Renal cortical epithelial cell (primary cell): ENCODE measurements at places on chromosomes 4 and X. TPM values are rescaled to one million over a fixed set of nuclear protein-coding genes. Genes with fewer than 3 reads are reported as not detected.

Gene FRMD7
- total RNA-seq, result not detected in 2 replicates

- DNase-seq, result no peak
These were observed 16.1 kb downstream of the CLCN4 start for GRCh38 chrX:10172877-10173276.

Gene LRP2BP
- 1.3 TPM in 1 of 2 replicates, not detected in the other for total RNA-seq

- no peak for DNase-seq
These were observed 100.1 kb upstream of the KLF3 start for GRCh38 chr4:38563707-38564495.

Gene XPNPEP2
- total RNA-seq, result not detected in 2 replicates

Gene BMP3
- under 0.01 TPM in 1 of 2 replicates, not detected in the other for total RNA-seq

DNA sequence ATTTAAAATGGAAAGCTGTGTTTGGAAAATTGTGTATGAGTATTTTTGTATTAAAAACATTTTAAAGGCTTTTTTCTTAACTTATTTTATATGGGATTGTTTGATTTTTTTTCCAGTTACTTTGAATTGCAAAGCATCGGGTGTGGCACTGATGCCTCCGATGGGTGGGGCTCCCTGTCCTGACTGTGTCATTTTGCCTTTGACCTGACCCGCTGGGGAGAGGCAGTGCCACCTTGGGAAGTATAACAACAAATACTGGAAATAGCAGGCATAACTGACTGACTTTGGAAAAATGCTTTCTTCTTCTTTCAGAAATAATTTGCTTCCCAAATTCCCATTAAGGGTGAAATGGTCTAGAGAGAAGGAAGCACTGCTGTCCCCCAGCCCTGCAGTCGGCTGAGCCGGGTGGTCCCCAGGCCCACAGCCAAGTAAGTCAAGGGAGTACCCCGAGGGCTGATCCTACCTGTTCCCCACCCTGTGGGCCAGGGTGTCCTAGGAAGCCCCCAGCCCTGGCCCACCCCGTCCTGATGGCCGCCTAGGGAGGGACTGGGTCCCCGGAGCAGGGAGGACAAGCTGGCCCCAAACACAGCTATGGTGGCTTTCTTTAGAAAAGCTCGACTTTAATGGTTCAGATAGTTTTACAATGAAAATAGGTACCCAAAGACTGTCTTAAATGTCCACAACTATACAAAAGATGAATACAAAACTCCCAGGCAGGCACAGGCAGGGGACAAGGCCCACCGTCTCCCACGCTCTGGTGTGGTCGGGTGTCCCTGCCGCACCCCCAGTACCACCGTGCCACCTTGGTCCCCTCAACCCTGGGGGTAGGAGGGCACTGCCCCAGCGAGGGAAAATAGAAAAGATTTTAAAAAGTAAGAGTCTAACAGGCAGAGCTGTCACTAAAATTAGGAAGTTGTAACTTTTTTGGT, 26.4 kb downstream of the NELFA start:
- DNase-seq, result no peak

- no peak for DNase-seq
These were observed 65.6 kb downstream of the RBPJ start for GRCh38 chr4:26386386-26386785.

DNA sequence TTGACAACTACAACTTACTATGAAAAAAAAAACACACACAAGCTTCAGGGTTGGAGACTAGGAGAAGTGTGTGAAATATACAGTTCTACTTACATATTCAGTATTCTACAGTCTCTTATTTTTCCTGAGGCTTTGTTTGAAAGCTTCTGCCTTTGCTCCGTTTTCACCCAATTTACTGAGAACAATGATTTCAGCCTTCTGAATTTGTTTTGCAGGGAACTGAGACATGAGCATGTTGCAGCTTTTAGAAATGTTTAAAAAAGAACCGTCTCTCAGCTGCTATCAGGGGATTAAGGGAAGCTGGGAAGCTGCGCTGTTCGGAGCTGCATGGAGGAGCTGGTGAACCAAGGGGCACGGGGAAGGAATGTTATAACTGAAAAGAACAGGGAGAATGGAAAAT, 85.7 kb downstream of the QDPR start:
- no peak for DNase-seq

GRCh38 chr4:125062115-125063050, 252.4 kb upstream of the FAT4 start:
- peak; percentile 13 for DNase-seq

GRCh38 chr4:94508296-94508695, 56.6 kb downstream of the PDLIM5 start:
- DNase-seq, result no peak

Gene SULT1B1
- not detected in 2 replicates for total RNA-seq

Gene FAM241A
- total RNA-seq, result 0.85 and 1.4 TPM in 2 replicates

Gene OCIAD1
- 131 and 173 TPM in 2 replicates for total RNA-seq

- no peak for DNase-seq
These were observed 476.3 kb downstream of the CCSER1 start for GRCh38 chr4:90603540-90603939.

Gene WFS1
- total RNA-seq, result 8.7 and 23.5 TPM in 2 replicates

- DNase-seq, result no peak
These were observed 11.8 kb downstream of the CLDN2 start for GRCh38 chrX:106931831-106932491.

DNA sequence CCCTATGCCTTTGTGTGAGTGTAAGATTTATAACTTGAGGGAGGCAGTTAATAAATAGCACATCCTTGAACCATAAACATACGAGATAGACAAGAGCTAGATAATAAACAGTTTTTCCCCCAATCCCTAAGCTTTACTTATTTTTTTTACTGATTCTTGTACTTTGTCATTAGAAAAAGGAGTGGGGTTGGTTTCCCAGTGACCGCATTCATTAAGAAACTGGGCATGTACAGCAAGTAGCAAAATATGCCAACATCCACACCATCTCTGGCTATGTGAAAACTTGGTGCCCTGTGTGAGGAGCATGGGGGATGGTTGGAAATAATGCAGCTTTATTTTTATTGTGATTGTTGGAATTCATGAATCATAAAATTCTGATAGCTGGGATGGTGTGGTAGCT, 176.2 kb downstream of the CBR4 start:
- DNase-seq, result no peak

Gene EDA2R
- 6.3 and 15.2 TPM in 2 replicates for total RNA-seq

DNA sequence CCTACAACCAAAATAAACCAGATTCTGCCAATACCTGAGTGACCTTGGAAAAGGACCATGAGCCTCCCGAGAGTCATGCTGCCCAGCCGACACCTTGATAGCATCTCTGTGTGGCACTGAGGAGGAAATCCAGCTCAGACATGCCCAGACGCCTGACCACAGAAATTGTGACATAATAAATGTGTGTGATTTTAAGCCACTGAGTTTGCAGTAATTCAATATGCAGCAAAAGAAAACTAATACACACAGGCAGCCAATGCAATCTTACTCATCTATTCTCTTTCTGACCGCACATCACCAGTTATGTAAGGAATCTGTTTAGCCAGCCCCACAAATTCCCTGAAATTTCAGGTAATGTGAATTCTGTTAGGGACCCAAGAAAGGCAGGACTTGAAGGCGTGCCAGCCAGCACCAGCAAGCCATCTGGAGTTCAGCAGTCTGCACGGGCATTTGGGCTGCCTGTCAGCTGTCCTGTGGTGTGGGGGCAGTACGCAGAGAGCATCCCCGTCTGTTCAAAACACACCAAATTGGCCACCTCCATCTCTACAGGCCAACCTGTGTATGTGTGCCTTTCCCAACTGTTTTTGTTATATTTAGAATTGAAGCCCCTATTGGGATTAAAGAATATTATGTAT, 176.4 kb downstream of the NLGN4X start:
- DNase-seq, result no peak

DNA sequence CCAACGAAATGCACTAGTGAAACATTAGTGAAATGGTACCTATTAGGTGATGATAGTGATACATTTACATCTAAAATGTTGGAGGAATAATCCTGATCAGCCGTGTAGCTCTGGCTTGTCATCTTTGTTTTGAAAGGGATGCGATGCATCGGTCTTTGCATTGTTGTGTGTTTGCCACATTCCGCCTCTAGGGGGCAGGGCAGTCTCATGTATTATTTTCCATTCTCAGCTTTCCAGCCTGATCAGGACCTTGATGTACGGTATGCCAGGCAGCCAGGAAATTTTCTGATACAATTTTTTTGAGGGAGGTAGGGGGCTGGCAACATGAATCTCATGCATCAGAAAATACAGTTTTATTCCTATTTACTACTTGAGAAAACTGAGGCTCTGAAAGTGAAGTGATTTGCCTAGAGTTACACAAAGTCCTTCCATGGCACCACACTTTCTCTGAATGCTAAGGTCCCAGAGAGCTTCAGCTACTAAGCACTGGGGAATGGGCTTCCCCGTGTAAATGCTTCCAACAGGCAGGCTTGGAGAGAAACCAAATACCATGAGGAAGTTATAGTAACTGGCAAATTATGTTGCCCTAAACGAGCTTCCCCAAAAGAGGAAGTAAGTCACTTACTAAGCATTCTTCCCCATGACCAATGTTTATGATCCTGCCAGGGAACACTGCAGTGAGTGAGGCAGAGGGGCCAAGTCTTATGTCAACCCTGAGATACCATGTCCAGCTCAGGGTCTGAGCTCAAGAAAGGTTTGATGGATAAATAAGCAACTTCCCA, 31.8 kb upstream of the IQSEC2 start:
- DNase-seq, result no peak

Gene PNMA6F
- not detected in 2 replicates for total RNA-seq

DNA sequence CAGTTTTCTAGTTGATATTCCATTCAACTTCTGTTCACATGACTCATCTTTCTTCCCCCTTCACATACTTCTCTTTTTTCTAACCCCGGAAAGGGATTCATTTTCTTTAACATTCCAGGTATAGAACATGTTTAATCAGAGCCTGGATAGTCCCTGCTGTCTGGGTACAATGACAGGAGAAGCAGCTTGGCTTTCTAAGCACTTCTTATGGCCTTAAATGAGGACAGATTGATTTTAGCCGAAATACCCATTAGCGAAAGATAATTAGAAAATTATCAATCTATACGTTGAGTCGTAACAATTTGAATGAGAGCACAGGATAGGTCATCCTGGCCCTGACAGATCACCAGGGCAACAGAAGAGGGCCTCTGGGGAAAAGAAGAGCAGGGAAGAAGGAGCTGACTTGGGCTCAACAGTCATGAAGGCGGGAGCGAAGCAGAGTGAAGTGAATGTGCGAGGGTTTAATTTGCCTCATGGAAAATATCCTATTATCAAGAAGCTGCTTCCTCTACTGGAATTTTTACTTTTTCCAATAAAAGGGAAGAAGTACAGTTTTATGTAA, 62.2 kb downstream of the PPP1R2C start:
- DNase-seq, result no peak
